Ascending aorta (tissue), 2 donors: ENCODE measurements at places on chromosomes 1 and 21.

DNA sequence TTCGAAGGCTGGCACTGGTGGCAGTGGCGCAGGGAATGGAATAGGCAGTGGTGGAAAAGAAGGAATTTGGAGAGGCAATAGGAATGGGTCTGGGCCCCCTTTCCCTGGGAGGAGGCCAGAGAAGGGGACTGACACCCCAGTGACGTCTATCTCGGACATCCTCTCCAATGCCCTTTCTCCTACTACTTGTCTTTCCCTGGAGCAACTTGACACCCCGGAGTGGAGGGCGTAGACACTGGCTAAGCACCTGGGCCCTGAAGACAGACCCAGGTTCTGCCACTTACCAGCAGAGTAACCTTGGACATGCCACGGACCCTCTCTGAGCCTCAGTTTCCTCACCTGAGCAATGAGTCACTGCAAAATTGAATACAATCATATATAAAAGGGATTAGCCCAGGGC is 86.8 kb downstream of the CAMK2N1 start:
- no peak for DNase-seq

- no peak for DNase-seq
Measured at GRCh38 chr1:153057375-153057774, at the start of gene SPRR2A. Gene SPRR2A (minus strand): TSS chr1:153057512. CDS start chr1:153056735, 777 bp downstream.

DNA sequence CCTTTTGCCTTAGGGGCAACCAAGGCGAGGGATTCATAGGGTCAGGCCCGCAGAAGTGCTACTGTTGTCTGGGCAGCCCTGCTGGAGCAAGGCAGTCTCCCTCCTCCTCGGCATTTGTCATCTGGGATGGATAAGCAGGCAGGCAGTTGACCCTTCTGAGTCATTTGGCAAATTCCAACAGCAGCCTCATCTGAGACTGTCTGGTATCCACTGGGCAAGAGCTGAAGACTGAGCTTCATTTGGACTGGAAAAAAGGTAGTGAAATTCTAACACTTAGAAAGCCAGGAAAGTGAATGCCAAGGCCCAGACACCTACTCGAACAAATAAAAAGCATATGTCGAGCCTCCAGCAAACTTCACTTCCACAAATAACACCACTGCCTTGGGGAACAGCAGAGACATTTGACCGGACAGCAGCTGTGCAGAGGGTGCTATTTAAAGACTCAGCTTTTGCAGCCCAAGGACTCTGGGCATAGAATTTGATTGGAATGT is 4.0 kb upstream of the ZBTB40 start:
- peak; percentile 68 for DNase-seq

GRCh38 chr1:51922040-51922439 is 43.5 kb upstream of the NRDC start:
- DNase-seq: no peak

- DNase-seq: no peak
Measured at GRCh38 chr1:159979257-159979656, 25.2 kb upstream of the SLAMF9 start.

- peak; percentile 66 for DNase-seq
Measured at GRCh38 chr1:12677565-12677964, 33.7 kb downstream of the AADACL4 start.

GRCh38 chr1:98179151-98179773 is 258.4 kb upstream of the DPYD start:
- no peak for DNase-seq

DNA sequence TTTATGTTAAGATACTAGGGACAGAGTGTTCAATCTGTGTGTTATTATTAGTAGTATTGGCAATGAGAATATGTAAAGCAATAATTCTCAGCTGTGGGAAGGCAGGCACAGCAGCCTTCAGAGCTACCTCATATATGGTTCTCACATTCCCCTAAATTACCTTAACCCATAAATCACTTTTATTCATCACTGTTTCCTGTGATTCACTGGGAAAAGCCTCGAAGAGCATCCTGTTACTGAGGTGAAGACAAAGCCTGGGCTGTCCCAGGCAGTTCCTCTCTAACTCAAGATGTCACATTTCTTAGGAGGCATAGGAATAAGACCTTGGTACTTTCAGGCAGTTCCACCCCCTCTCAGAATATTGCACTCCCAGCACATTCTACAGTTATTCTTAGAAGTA is 965.7 kb downstream of the NCAM2 start:
- no peak for DNase-seq

- DNase-seq: no peak
Measured at GRCh38 chr1:244821134-244821533, 14.3 kb upstream of the COX20 start.

DNA sequence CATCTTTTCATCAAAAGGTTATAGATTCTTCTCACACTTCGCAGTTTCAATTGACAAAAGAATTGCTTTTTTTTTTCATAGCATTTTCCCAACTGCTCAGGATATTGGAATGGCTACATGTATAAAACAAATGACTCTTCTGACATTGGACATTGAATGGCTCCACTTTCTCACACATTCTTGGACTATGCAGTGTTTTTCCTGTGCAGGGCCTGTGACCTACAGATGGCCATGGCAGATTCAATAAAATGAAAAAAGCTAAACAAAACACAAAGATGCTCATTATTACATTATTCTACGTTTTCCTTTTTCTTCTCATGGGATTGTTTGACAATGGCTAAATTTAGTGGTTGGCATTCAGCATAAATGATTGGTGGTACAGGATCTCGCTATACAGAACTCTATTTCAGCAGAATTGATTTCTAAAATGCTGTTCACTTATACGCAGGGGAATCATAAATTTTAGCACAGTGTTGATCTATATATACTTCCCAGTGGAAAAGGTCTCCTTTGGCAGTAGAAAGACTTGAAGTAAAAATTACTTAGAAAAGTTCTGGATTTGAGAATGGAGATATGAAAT is 115.6 kb upstream of the ADAMTS5 start:
- no peak for DNase-seq

GRCh38 chr1:161216945-161217712 is 2.0 kb downstream of the FCER1G start:
- no peak for DNase-seq

DNA sequence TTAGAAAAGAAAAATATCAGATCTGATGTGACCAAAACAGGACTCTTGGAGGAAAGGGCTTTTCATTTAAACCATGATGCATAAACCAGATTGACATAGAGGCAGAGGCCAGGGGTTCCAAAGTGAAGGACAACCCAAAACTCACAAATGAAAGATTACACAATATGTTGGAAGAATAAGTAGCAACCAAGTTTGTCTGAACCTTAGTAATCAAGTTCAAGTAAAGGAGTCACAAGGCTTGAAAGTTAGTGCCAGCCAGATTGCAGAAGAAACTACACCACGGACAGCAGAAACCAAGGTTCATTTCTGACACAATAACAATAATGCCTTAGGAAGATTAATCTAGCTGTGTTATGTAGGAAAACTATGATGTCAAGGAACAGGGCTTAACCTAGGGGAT is 124.6 kb downstream of the ZC3H11B start:
- DNase-seq: no peak

- DNase-seq: no peak
Measured at GRCh38 chr1:206537141-206537540, 29.8 kb downstream of the RASSF5 start.

DNA sequence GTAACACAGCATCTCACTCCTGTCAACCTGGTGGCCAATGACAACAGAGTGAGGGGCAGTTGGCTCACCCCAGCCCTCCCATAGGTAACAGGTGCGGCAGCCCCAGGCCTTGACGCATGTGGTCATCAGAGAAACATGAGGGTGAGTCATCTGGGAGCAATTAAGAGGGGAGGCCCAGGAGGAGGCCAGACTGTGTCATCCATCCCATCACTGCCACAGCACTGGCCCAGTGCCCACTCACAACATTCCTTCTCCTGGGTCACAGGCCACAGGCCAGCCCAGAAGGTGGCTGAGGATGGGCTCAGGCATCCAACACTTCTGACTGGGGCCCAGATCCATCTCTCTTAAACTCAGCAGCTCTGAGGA is 17.1 kb downstream of the TEX35 start:
- DNase-seq: no peak

DNA sequence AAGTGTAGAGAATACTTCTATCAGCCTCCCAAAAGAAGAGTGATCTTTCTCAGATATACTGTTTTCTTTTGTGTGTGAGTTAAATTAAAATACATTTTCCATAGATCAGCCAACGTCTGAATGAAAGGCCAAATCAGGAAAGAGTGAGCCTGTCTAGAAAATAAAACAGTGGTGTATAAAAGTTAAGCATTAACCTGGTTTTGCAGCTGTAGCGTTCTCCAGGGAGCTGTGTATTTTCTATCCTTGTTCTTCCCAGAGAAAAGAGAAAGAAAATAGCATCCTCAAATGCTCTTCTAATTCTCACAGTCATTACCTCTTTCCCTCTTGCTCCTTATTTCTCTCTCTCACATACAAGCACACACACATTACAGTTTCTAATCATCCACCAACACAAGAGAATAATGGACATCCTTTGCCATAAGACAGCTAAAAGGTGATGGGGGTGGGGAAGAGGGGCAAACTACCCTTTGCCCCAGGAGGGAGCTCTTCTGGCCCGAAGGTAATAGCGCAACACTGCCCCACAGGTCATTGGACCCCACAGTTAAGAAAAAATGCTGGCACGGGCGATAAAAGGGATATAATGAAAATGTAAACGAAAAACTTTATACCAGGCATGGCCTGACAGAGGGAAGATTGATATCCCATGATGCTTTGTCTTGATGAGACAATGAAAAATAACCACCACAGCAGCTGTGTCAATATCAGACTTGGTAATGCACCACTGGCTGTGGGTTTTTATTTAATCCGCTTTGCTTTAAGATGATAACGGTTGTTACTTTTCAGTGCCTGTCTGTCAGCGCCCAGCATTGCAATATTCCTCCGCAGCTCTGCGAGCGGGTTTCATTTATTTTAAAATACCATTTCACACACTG is 150.3 kb downstream of the NUF2 start:
- no peak for DNase-seq
